ENCODE measurements at places on chromosomes 7 and 10. TPM values are rescaled to one million over a fixed set of nuclear protein-coding genes. Genes with fewer than 3 reads are reported as not detected.

DNA sequence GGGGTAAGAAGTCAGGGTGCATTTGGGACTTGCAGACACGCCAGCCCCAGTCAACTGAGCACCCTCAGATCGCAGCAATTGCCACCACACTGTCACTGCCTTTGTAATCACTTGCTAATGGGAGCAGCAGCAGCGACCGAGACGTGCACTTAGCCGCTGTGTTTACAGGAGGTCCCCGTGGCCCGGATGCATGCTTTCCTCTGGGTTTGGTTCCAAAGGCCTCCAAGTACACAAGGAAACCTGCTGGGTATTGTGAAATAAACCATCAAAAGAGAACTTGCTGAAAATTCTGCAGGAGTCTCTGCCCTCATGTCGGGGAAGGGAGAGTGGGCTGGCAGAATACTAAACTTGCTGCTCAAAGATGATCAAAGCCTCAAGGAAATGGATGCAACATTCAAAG is 341.7 kb downstream of the DNAJB6 start:
- H3K4me1 ChIP-seq = no peaks in the 10 kb centered on the region
- no peak overlapping the region for H3K4me3 ChIP-seq
- no peak overlapping the region for H3K27ac ChIP-seq
- no peaks in the 10 kb centered on the region for H3K27me3 ChIP-seq

CREB5 gene
- 17.6 TPM for total RNA-seq

DNA sequence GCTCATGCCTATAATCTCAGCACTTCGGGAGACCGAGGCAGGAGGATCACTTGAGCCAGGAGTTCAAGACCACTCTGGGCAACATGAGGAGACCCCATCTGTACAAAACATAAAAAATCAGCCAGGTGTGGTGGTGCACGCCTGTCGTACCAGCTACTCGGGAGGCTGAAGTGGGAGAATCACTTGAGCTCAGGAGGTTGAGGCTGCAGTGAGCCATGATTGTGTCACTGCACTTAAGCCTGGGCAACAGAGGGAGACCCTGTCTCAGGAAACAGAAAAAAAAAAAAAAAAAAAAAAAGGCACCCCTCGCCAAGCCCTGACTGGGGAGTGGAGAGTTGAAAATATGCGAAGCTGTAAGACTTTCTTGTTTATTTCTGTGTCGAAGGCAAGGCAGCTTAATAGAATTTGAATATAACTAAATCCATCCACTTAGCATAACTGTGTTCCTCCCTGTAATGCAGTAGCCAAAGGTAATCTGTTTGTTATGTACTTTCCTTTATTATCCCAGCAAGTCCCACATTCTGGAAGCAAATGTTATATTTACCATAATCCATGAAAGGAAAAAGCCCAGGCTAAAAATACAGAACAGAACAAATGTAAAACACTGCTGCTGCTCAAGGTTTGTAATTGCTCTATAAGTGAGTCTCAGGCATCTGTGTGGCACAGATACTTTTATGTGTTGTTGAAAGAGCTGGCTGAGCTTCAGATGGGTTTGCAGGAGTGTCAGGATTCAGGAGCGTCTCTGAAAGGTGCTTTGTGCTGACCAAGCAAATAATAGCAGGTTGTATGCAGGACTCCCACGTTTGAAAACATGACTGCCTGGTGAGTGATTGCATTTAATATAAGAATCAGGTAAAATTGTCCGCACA is 127.2 kb downstream of the CELF2 start:
- H3K27ac ChIP-seq = no peak overlapping the region
- H3K36me3 ChIP-seq = peaks cover 10% of the 10 kb centered on the region
- no peak for DNase-seq
- H3K4me3 ChIP-seq = no peak overlapping the region
- H3K4me1 ChIP-seq = peaks cover 19% of the 10 kb centered on the region

GRCh38 chr10:72847681-72848080 is 45.9 kb upstream of the OIT3 start:
- DNase-seq = no peak
- no peaks in the 10 kb centered on the region for H3K27me3 ChIP-seq
- no peak overlapping the region for H3K4me3 ChIP-seq
- no peaks in the 10 kb centered on the region for H3K4me1 ChIP-seq
- peaks cover 14% of the 10 kb centered on the region for H3K36me3 ChIP-seq

DNA sequence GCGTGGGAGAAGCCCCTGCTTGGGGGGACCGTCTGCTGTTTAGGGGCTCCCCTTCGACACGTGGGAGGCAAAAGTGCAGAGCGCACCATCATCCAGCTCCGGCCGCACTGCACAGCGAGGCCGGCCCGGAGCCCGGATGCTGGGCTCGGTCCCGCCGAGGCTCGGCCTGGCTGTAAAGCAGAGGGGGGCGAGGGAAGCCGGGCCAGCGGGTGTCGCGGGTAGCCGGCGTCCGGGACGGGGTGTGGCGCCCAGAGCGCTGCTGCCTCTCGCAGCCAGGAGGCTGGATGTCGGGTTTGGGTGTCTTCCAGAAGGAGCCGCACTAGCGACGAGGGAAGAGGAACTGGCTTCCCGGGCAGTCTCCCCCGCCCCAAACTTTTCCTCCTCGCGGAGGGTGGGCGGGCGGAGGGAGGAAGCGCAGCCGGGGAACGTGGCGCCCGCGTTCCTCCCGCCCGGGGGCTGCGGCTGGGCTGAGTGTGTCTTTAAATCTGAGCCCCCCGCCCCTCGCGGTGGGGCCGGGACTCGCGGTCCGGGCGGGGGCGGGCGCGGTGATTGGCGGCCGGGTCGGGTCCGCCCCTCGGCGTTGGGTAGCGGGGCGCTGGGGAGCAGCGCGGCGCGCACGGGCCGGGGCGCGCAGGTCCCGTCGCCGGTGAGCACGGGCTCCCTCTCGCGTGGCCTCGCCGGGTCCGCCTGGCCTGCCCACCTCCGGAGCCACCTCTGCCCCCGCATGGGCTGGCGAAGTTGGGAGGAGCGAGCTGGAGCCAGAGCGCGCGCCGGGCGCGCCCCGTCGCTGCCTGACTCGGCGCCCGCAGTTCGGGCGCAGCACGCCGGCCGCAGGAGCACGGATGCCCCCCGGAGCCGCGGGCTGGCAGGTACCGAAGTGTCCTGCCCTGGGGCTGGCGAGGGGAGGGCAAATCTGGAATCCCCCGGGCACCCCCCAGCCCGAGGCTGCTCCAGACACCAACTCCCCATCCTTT is at the start of gene PALD1:
Gene PALD1, plus strand, starts transcription at position 577 of the 974 bp plus-strand sequence. CDS start 47,185 bp downstream, outside the sequence.
- peak within 1 kb of the TSS; percentile 65 for H3K4me3 ChIP-seq
- peak within 1 kb of the TSS; percentile 47 for H3K27ac ChIP-seq
- H3K36me3 ChIP-seq = no peaks in the 10 kb centered on the region

TRPV5 gene
- not detected for total RNA-seq
